ENCODE measurements at places on chromosomes 13 and 19.

GRCh38 chr13:40337651-40338050 is 328.8 kb downstream of the FOXO1 start:
- DNase-seq = no peak

DNA sequence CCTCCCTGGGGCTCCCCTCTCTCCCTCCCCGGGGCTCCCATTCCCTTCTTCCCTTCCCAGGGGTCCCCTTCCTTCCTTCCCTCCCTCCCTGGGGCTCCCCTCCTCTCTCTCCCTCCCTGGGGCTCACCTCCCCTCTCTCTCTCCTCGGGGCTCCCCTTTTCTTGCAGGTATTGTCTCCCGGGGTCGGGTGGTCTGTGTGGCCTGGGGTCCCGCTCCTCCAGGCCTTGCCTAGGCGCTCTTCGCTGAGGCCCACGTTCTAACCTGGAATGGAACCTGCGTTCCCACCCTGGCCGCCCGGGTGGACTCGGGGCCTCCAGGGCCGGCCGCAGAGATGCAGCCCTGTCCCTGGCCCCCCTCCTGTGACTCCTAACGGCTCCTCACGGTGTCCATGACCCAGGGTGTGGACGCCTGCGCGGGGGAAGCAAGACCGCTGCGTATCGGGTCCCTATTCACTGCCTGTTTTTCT is 940 bp upstream of the DCUN1D2 start:
- DNase-seq = peak; percentile 7

DNA sequence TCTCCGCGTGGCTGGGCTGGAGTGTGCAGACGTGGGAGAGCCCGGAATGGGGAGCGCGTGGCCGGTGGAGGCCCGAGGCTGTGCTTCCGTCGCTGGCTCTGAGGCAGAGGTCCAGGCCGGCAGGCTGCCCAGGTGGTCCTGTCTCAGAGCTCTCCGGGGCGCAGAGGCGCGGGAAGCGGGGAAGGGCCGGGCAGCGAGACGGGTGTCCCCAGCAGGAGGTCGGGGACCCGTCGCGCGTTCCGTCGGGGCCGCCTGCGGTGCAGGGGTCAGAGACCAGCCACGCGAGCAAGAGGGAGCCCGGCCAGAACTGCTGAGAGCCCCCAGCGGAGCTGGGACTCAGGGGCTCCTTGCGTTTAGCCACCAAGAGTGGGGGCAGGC is 1.3 kb upstream of the C1QTNF9 start:
- no peak for DNase-seq

GRCh38 chr13:113210833-113211232 is 1.4 kb downstream of the CUL4A start:
- DNase-seq = no peak

GRCh38 chr19:5968431-5969373 is 9.2 kb downstream of the RANBP3 start:
- no peak for DNase-seq

- DNase-seq = no peak
These were observed 3.9 kb upstream of the SSBP4 start for GRCh38 chr19:18415178-18415867.

GRCh38 chr13:39941236-39941635 is 285.8 kb downstream of the COG6 start:
- DNase-seq = no peak

DNA sequence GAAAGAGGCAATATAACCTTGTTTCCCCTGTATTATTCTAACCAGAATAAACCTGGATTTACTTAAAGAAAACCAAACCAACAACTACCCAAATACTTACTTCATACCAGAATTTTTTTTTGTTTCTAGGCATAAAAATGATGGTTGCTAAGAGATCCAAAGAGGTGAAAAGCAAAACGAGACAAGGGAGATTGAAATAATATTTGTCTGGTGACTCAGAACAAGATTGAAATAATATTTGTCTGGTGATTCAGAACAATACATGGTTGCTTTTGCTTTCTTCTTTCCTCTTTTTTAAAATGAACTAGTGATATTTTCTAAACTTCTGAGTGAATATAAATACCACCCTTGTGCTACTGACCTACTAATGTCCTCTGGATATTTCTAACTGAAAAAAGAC is 592.9 kb downstream of the KCTD12 start:
- DNase-seq = no peak

DNA sequence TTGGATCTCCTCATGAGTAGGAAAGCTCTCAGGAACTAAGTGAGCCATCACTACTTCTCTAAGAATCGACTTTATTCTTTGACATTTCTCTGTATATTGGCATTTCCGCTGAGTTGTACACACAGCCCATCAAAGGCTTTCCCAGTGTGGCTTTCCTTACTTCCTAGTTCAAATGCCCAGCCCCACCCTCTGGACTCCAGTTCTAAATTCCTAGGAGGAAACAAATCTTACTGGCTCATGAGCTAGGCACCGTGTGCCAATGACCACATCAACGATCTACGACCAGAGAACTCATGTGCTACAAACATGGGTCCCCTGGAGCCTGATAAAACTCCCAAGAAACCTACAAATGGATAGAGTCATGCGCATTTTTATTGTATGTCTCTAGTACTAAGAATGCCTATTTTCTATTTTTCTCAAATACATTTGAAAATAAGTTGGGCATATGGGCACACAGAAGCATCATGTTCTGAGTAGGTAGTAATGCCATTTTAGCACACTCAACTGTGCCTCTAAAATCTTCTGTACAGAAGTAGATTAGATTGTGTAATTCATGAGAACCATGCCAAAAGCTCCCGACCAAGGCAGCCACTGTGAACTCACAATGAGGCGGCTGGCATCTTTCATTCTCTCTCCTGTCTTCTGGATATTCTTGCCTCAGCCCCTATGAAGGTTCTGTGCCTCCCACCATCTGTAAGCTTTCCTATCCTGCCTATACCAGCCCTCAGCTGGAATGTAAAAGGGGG is 10.5 kb upstream of the RAP2A start:
- no peak for DNase-seq

GRCh38 chr19:58150328-58150921 is at the start of gene ZNF329:
Gene ZNF329, minus strand, starts transcription at chr19:58150789. Its CDS starts 21,286 bp downstream, at chr19:58129503.
- peak; percentile 94 for DNase-seq

- DNase-seq = no peak
These were observed 813 bp downstream of the ZNF284 start for GRCh38 chr19:44072543-44073401.

DNA sequence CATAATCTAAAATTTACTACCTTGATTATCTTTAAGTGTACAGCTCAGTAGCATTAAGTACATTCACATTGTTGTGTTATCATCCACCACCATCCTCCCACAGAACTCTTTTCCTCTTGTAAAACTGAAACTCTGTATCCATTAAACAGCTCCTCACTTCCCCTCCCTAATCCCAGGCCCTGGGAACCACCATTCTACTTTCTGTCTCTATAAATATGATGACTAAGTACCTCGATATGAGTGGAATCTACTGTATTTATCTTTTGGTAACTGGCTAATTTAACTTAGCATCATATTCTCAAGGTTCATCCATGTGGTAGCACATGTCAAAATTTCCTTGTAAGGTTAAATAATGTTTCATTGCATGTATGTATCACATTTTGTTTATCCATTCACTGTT is 49.0 kb upstream of the POMP start:
- no peak for DNase-seq

DNA sequence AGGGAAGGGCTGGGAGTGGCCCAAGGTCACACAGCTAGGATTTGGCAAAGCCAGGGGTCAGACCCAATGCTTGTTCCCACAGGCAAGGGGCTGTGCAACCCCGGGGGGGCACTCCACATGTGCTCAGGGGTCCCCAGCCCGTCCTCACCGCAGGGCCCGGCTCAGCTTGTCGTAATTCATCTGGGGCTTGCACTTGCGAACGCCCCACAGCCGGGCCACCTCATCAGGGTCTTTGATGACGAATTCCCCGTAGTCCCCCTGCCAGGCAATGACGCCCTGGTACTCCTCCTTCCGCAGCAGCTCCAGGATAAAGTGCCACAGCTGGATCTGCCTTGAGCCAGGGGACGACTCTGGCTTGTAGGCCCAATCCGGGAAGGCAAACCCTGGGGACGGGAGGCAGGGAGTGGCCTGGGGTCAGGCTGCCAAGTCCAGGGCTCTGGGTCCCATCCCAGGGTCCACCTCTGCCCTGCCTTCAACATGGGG is 4.7 kb downstream of the ERF start:
- no peak for DNase-seq

DNA sequence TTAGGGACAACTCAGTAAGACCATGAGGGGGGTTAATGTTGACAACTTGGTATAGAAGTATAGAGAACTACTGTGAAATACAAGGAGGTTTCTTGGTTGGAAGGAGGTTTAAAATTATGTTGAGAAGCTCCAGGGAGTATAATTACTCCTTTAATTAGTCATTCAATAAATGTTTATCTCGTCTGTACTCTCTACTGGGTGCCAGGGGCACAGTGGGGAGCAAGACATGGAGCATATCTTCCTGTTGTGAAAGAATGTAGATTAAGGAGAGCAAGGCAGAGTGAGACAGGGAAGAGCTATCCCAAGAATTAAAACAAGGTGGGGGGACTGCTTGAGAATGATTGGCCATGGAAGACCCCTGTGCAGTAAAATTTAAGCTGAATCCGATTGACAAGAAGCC is 33.7 kb upstream of the TDRD3 start:
- DNase-seq = no peak

GRCh38 chr19:38143847-38144246 is 80.2 kb downstream of the DPF1 start:
- DNase-seq = no peak

- DNase-seq = no peak
These were observed 158.1 kb upstream of the TSC22D1 start for GRCh38 chr13:44734201-44734707.

- no peak for DNase-seq
These were observed 33.3 kb downstream of the MCF2L start for GRCh38 chr13:113002206-113002912.

DNA sequence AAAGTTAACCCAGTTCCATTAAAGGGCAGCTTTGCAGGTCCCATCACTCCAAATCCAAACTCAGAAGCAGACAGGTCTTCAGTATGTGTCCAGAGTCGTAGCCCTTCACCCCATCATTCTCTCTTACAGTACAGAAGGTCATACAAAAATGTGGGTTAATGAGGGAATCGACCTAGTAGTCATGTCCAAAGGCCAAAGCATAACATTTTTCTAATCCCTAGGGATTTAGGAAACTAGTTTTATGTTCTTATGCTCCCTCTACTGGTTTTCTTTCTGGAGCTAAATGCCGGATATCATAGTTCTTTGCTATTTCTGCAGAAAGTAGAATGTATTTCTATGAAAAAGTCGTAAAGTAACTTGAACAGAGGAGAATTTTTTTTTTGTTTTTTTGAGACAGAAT is 72.2 kb downstream of the DHRS12 start:
- no peak for DNase-seq

DNA sequence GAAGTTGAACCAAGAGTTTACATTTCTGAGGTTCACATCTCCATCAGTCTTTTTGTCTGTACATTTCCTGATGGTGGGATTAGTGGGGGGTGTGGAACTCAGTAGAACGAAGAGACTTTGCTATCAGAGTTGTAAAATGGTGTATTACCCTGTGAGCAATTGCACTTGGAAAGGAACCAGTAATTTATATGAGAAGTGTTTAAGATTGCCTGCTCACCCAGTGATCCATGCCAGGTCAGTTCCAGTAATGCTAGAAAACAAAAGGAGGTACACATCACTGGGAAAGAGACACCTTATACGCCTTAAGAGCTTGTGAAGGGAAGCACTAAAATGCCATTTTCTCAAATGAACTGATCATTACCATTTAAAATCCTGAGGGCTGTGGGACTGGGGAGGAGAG is 7.5 kb upstream of the DACH1 start:
- no peak for DNase-seq

GRCh38 chr19:4083677-4084546 is 17.2 kb upstream of the ZBTB7A start:
- peak; percentile 60 for DNase-seq

GRCh38 chr19:4909897-4910593 is 744 bp downstream of the UHRF1 start:
- peak; percentile 97 for DNase-seq

- no peak for DNase-seq
These were observed 4.2 kb downstream of the NRTN start for GRCh38 chr19:5809053-5809452.

All from activated naive CD8-positive, alpha-beta T cell treated with anti-CD3 and anti-CD28 coated beads for 36 hours (primary cell).